Tongue (tissue), 3 donors: ENCODE measurements at places on chromosomes 4 and X. TPM values are rescaled to one million over a fixed set of nuclear protein-coding genes. Genes with fewer than 3 reads are reported as not detected.

Gene P2RY4
- 0.41 TPM for total RNA-seq

DNA sequence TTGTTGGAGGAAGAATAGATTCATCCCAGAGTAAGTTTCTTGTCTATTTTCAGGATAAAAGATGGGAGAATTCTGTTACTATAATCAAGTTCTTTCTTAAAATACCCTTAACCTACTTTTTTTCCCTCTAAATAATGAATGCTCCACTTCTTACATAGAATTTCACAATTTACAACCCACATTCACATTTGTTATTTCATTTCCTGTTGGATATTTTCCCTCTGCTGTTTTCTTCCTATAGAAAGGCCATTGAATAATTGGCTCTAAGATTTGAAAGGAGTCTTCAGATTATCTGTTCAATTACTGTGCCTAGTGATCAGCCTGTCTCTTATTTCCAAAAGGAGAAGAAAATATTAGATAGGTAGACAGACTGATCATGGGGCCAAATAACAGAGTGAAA, 79.7 kb downstream of the CPE start:
- no peak for DNase-seq

GRCh38 chr4:2243681-2244380, 1.9 kb upstream of the HAUS3 start:
- peak; percentile 68 for DNase-seq

- no peak for DNase-seq
Measured at GRCh38 chr4:164204434-164204833, 549.5 kb upstream of the SMIM31 start.

DNA sequence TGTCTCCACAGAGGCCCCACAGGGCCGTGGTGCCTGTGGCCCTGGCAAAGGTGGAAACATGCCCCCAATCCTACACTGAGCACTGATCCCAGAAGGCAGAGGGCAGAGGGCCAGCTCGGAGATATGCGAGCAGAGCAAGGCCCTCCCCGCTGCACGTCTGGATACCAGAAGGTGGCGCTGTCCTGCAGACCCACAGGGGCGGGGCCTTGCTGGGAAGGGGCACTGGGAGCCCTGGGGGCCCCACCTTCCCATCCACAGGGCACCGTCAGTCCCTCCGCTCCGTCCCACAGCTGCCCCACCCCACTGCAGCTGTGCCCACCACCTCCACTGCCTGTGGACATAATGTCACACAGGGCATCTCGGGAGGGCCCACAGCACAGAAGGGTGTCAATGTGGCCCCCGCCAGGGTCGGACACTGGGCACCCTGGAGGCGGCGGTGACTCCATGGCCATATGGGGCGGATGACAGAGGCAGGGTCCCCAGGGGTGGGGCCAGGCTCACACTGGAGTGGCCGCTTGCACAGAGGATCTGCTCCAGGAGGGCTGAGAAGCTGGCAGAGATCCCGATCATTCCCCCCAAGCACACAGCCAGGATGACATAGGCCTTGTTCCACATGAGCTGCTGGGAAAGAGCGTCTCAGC, 4.8 kb downstream of the SLC49A3 start:
- DNase-seq, result peak; percentile 88

GRCh38 chr4:59102311-59102710, 1992.1 kb upstream of the IGFBP7 start:
- no peak for DNase-seq

GRCh38 chr4:169263791-169264392, 6.9 kb downstream of the SH3RF1 start:
- DNase-seq, result no peak

DNA sequence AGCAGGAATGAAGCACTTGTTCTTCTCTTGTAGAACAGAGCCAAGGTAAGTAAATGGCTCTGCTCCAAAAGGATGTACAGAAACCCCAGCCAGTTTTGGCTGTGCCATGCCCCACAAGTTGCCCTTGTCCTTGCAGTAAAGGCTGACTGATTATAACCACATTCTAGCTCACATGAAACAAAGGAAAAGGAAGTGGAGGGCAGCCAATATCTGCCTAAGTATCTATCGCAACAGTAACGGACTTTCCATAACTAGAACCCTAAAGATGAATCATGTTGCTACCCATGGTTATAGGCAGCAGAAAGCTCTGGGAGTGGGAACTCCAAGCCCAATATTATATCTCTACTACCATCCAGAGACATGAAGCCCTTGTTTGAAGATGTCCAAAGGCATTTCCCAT, 95.7 kb downstream of the COMMD8 start:
- DNase-seq, result no peak
